Activated naive CD4-positive, alpha-beta T cell (primary cell): ENCODE measurements at places on chromosomes 1 and 21.

DNA sequence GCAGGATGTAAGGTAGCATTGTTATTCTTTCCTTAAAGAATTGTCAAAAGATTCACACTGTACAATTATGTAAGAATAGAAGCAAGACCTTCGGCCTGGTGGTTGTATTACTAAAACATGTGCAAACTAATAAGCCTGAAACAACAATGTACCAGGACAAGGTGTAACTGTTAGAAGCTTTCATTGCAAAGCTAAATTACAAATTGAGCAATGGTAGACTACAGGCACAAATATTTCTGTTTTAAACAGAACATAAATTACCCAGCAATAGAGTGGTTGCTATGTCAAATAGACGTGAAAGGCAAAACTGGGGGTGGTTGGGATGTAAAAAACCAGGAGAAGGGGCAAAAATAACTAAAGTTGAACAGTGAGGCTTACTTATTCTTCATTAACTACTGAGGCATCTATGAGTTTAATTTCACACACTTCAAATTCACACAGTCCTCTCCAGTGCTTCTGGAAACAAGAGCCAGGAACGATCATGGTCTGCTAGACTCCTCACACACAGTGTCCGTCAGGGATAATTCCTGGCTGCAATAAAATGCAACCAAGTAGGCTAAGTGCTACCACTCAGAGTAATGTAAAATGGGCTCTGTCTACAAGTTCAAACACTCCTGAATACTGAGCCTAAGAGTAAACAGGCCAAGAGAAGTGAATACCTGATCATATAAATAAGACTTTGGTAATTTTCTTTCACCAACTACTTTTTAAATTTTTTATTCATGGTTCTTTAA, 39.3 kb upstream of the C1orf198 start:
- DNase-seq: no peak

DNA sequence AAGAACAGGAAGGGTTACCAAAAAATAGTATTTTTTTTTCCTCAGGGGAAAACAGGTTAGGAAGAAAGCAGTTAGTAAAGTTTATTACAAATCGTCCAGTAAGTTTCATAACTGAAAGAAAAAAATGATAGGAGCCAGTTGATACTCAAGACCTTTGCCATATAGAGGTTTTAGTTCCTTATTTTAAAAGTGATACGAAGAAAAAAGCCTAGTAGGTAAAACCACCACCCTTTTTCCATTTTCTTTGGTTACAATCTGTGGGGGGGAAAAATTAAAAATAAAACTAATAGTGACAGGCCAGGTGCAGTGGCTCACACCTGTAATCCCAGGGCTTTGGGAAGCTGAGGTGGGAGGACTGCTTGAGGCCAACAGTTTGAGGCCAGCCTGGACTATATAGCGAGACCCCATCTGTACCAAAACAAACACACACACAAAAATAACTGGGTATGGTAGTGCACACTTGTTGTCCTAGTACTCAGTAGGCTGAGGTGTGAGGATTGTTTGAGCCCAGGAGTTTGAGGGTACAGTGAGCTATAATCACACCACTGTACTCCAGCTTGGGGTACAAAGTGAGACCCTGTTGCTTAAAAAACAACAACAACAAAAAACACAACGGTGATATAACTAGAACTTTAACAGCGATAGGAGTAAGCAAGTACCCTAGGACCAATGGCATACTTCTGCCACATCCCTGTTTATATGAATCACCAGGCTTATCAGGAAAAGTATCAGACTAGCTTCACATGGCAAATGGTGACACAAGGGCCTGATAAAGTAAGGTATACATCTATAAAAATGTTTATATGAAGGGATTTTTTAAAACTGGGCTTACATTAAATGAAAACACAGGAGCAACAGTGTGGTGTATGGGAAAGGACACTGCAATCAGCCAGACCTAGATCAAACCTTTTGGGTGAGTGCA, 5.4 kb downstream of the TMEM59 start:
- DNase-seq: no peak

DNA sequence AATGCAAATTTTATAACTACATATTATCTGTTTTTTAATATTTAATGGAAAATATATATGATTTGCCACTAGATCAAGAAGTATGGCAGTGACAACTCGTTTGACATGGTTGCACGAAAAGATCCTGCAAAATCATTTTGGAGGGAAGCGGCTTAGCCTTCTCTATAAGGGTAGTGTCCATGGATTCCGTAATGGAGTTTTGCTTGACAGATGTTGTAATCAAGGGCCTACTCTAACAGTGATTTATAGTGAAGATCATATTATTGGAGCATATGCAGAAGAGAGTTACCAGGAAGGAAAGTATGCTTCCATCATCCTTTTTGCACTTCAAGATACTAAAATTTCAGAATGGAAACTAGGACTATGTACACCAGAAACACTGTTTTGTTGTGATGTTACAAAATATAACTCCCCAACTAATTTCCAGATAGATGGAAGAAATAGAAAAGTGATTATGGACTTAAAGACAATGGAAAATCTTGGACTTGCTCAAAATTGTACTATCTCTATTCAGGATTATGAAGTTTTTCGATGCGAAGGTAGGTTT, 556 bp downstream of the IFI44 start:
- no peak for DNase-seq

DNA sequence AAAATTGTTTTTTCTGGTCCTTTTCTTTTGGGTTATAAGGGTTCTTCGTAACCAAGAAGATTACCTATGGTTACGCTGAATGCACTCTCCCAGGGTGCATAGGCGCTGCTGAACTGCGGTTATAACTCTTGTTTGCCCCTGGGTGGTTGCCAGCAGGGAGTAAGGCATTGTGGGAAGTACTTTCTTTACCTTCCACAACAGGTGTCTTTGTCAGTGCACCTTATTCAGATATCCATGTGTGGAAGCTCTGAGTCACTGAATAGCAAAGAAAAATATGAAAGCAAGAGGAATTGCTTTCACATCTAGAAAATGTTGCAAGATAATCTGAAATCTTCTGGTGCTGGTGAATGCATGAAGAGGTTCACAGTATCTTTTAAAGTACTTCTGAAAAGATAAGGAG, 124.4 kb upstream of the CACYBP start:
- DNase-seq: peak; percentile 12

DNA sequence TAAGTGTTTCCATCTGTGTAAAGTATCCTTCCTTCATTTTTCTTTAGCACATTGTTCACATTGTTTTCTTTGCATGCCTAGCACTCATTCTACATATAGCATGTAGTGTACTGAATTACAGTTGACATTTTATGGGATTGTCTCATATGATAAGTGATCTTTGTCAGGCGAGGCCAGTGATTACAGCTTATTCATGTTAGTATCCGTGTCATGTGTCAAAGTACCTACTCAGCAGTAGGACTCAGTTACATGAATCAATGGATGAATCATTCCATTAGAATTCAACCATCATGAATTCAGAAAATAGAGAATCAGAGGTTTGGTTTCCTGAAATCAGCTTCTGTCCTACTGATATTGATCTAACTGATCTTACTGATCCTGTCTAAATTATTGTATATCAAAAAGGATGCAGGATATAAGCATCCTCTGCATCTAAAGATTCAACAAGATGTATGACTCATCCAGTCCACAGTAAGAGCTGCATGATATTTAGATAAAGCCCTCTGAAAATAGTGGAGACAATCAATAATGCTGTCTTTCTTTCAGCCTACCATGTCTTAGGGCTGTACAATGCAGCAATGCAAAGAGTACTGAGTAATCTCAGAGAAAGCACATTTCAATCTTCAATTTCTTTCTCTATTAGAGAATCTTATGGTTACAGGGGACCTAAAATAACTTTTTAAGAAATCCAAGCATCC, 20.7 kb upstream of the HRNR start:
- no peak for DNase-seq

DNA sequence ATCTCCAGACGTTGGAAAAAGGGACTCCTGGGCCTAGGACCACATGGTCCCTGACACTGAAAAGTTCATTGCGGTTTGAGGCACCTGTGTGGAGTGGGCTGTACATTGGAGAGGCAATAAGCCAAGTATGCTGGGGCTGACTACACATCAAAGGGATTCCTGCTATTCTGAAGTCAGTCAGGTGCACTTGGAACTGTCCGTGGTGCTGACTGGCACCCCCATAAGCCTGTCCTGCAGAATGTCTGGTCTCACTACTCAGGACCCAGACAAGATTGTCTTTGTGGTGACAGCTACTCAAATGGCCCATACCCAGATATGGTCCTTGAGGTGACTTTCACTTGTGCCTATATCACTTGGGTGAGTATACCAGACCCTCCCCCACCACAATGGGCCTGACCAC, 150.6 kb downstream of the RWDD3 start:
- no peak for DNase-seq

DNA sequence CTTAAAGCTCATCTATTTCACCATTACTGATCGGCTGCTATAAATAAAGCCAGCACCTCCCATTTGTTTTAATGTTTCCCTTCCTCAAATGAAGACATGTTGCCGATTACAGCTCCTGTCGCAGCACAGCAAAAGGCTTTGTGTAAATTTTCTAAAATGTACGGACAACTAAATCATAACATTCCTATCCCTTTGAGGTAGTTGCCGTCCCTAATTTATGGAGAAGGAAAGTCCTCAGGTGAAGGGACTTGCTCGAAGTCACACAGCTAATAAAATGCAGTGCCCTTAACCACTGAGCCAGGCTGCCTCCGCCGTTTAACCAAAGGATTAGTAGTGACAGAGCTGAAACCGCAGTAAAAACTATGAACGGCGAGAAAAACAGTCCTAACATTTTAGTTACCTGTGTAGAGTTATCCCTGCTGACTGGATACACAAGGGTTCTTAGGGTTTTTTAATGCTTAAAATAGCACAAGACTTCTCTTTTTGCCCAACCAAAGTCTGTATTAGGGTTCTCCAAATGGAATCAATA, 871 bp downstream of the PINK1 start:
- DNase-seq: no peak

DNA sequence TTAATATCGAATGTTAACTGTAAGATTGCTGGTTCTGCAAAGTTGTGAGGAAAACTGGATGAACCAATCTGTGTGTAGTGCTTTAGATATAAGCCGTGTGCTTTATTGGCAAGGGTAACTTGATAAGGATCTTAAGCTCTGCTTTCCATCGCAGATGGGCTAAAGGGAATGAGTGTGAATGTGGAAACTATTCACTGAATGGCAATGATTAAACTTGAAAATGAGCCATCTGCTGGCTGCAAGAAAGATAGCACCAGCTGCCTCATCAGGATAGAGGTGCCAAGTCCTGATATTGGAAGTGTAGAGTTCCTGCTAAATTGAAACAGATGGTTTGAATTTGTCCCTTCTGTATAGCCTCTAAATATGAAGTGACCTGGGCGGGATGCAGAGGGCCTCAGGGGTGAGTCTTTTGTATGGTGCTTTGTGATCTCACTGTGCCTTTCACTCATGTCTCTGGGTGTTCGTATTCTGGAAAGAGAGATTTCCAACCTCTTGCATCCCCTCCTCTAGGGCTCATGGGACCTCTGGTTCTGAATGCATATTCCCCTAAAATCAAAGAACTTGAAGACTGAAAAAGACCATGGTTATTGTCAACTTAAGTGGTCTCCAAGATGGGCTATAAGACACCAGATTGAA, 9.2 kb downstream of the FCRL3 start:
- no peak for DNase-seq

GRCh38 chr1:220076861-220077762, 12.5 kb downstream of the BPNT1 start:
- no peak for DNase-seq

- no peak for DNase-seq
These were observed 117.7 kb downstream of the LACTBL1 start for GRCh38 chr1:22854688-22855565.

DNA sequence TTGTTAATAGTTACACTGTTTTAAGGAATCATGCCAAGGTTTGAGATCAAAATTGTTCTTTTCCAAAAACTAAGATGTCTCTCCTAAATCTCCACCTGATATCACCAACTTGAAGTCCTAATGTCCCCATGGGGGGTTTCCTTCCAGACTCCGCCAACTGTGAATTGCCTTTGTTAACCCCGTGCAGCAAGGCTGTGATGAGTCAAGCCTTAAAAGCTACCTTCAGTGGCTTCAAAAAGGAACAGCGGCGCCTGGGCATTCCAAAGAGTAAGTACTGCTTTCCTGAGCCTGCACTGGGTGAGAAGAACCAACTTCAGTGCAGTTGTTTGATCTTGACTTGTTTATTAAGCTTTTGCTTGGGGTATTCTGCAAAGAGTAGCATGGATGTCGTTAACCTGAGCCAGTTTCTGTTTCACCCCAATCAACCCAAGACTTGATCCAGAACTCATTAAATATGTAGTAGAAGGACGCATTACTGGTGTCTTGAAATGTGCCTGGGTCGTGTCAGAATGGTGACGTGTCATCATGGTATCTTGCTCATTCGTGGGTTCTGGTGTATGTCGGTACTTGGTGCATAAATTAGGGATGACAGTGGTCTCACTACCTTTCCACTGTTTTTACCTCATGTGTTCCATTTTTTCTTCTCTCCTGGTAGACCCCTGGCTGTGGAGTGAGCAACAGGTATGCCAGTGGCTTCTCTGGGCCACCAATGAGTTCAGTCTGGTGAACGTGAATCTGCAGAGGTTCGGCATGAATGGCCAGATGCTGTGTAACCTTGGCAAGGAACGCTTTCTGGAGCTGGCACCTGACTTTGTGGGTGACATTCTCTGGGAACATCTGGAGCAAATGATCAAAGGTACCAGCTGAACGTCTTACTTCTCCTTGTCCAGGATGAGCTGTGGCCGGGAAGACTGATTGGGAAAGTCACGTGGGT, 8.7 kb downstream of the ETS2 start:
- no peak for DNase-seq

DNA sequence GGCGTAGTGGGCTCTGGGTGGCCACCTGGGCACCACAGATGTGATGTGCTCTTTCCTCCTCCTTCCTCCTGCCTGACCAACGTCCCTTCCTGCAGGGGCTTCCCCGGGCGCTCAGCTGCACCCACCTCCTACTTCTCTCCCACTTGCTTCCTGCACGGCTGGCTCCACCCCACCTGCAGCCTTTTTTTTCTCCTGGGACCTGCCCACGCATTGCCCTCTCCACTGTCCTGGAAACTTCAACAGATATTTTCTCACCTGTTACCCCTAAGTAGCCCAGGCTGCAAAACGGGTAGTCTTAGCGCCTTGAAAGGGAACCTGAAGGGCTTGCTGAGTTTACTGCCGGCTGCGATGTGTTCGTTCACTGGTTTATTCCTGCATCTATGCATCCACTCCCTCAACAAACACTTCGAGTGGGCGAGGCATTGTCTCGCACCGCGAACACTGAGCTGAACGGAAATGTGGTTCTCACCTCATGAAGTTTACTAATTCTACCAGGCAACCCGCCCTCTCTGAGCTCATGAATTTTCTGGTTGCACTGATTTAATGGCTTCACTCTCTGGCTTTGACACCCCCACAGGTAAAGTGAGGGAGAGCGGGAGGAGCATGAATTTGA, 23.6 kb downstream of the ZBTB18 start:
- DNase-seq: peak; percentile 59

- DNase-seq: no peak
These were observed 47.7 kb downstream of the ETS2 start for GRCh38 chr21:38853421-38853919.

- no peak for DNase-seq
These were observed at the start of gene DNAJC6 for GRCh38 chr1:65309304-65310077. TSS of gene DNAJC6 (plus strand) at chr1:65309543. CDS start at chr1:65309746, 203 bp downstream.

GRCh38 chr1:52590266-52590665, 11.9 kb upstream of the GPX7 start:
- no peak for DNase-seq
